ENCODE measurements at places on chromosomes 4 and X.

DNA sequence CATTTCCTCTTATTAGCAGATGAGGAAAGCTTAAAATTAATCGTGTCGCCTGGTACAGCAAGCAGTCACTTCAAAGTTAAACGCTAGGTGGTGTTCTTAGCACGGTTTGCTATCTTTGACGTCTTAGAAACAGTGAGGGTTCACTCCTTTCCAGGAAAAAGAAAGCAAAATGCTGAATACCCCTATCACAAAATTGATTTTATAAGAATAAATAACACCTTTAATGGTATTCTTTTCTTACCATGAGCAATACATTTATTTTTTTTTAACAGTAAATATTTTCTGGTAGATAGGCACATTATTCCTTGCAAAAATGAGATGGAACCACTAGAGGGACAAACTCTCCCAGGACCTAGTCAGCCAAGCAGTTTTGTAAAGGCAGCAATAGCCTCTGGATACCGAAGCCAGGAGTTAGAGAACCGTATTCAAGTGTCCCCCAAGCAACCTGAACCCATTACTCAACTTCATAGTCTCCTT lies 153.9 kb downstream of the KDR start:
- DNase-seq, result peak; percentile 84

DNA sequence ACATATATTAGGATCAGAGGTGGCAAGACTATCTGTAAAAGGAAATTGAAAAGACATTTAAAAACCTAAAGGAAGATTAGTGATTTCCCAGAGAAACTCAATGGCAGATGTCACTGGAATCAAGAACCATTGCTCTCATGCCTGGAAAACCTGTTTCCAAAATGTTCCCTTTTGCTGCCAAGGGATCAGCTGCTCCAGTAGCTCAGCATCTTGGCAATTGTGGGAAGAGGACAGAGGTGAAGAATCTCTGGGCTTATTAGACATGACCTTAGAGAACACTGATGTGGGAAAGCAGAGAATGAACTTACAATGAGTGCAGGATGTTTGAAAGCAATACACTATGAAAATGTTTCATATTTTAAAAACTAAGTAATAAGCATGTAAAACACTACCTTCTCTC lies 98.3 kb downstream of the SHROOM3 start:
- DNase-seq, result no peak

DNA sequence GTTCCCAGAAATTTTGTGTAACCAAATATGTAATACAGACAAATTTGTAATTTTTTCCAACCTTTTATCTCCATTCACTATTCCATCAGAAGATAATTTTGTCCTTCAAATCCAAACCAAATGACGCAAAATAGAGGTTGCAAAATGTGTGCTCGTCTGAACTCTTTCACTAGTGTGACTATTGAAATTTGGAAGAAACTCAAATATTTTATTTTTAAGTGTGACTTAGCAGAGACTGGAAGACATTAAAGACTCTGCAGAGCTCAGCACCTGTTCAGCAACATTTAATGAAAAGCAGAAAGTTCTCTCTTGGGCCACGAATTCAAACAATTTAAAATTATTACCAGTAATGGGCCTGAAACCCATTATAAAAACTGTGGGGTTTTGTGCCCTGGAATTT lies 30.0 kb upstream of the APELA start:
- no peak for DNase-seq

DNA sequence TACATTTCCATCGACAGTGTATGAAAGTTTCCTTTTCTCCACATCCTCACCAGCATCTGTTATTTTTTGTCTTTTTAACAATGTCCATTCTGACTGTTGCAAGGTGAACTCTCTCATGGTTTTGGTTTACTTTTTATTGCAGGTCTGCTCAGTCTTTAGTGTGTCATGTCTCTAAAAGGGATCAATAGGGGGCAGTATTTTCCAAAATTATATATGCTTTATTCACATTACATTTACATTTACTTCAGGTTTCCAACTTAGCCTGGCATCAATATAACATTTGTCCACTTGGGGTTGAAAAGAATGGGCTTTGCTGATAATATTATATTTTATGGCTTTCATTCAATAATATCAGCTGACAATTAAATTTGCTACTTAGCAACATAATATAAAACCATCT lies 265.0 kb upstream of the SLITRK2 start:
- DNase-seq, result peak; percentile 11

GRCh38 chr4:79982601-79983322 lies 90.3 kb downstream of the ANTXR2 start:
- peak; percentile 34 for DNase-seq

- no peak for DNase-seq
These were observed 55.0 kb downstream of the BEX3 start for GRCh38 chrX:103431316-103431715.

DNA sequence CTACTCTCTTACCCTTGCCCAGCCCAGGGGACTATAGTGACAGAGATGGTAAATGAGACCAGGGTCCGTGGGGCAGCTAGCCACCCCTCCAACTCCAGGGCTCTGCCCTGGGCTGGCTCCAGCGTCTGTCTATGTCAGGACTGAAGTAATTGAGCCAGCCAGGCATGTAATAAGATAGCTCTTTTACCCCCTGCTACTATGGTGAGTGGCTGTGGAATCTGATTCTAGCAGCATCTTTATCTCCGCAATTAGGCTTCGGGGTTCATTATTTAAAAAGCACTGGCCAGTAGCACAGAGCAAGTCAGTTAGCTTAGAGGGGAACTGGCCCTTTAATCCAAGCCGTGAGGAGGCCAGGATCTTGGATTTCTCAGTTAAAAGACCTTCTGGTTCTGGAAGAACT lies 123.3 kb upstream of the RAI2 start:
- DNase-seq, result no peak

GRCh38 chrX:144219035-144219434 lies 335.2 kb downstream of the UBE2NL start:
- DNase-seq, result peak; percentile 5

DNA sequence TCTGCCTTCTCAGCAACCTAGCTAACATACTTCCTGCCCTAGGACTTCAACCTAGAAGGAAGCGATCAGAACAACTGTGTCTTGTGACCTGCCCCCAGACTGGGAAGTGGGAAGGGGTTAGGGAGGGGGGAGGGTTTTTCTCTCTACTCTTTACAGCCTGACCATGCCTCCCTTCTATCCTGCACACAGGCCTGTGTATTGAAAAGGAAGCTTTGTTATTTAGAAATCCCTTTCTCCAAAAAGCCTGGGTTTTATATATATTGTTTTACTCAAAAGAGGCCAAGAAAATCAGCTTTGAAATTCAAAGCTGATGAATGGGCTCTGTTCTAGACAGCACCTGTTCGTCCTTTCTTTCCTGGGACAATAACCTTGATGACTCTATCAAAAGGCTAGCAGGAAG lies 35.2 kb upstream of the SMS start:
- no peak for DNase-seq

- no peak for DNase-seq
These were observed 23.5 kb downstream of the KLHL8 start for GRCh38 chr4:87196927-87197326.

DNA sequence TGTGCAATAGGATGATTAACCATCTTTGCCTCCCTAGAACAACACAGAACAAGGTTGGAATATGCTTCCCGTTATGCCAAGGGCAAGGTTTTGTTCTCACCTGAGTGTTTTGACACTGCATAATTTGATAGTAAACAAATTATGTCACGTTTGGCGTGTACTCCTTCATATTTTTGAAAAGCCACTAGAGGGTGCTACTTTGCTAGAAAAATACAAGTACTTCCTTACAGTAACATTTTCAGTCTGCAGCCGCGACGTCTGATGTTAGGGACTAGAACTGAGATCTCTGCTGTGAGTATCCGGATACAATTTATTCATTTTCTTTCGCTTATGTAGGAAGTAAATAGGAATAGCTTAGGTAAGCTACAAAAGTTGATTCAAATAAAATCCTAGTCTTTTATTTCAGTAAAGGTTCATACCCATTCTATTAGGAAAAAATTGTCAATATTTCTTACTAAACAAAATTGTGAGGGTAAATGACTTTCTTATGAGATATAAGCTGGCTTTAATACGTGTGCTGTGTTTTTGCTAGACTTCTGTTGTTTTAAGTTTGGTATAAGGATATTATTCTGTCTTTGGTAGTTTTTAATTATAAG lies 181.1 kb upstream of the WDFY3 start:
- DNase-seq, result peak; percentile 48

DNA sequence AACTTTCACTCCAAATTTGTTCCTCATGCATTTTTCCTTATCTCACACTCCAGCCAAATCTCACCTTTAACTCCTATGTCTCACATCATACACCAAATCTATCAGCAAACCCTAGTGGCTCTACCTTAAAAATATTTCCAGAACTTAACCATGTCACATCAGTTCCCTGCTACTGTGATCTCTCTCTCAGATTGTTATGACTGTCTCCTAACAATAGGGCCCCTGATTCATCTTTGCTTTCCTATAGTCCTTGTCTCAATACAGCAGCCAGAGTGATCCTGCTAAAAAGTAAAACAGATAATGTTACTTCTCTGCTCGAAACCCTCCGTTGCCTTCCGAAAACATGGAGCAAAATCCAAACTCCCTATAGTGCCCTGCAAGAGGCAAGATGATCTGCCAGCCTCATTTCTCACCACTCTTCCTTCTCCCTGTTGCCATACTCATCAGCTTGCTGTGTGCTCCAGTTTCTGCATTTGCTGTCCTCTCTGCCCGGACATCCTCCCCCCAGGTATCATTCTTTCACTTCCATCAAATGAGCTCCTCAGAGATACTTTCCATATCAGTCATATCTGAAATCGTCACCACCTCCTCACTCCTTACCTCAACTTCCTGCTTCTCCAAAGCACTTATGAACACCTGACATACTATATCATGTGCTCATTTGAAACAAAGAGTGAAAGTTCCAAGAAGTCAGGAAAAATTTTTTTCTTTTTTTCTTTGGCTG lies 293.4 kb upstream of the NR3C2 start:
- no peak for DNase-seq

DNA sequence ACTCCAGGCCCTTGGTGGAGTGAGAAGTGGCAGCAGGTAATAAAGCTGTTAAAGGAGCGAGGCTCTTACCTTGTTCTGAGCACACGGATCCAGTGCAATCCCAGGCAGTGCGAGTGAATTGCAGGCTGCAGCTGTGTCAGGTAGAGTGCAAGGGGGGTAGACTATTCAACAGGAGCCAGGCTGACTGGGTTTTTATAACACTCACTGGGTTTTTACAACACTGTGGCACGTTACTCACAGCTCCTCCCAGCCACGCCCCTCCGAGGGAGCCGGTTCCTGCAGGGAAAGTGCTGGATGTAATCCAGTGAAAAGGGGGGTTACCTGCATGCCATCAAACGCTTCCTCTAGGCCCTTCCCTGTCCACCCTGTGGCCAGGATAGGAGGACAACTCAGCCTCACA lies 358 bp downstream of the FGFBP1 start:
- no peak for DNase-seq

DNA sequence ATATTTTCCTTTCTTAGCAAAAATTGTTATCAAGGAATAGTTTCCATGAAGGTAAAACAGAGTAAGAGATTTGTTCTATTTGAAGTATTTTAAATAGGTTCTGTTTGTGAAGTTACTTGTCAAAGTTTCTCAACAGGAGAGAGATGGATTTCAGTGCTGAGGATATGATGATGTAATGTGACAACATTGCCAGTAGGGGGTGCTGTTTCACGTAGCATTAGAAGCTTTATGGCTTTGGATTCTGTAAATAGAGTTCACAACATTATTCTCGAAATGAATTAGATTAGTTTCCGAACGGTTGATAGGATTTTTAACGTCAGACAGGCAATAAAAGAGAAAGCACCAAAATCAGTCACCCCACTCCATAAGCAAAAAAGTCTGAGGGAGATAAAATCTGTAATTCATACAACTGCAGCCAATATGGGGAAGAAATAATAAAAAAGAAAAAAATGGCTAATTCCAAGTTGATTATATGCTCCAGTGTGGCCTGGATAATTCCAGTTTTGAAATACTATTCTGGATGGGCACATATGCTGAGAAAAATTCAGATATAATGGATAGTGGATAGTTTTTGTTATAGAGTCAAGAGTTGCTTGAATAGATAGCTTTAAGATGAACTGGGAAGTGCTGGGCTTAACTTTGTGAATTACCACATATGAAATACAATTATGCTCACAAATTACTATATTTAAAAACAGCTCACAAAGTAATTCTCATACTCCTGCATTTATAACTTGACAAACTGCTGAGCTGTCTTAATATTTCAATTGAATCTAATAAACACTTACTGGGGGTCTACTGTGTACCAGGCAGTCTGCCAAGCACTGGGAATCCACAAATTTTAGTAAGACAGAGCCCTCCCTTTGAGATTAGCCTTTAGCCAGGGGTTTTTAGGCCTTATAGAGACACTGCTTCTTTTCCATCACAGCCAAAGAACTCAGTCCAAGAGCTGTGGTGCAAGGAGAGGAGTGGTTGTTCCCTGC lies 109.1 kb downstream of the GPAT3 start:
- DNase-seq, result peak; percentile 69

DNA sequence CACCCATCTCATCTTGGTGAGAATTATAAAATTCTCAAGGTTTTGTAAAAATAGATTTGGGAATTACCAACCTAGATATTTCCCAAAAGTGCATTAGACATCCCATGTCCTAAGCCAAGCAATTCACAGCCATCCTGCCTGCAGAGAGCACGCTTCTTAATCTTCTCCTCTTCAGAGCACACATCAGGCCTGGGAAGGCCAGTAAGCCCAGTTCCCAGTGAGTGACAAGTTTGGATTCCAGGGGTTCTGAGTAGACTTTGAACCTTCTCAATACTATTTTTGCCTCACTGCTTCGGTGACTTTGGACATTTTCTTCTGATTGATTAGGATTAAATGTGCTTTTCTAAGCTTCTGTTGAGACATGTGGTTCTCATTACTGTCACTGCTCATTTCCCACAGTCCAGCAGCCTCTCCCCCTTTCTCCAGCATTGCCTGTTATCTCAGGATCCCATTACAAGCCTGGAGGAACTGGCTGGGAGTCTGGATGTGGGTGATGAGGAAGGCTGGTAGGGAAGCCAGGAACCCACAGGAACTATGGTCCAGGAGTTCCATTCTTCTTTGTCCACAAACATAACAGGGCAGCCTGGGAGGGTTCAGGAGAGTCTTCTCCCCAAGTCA lies 56.4 kb upstream of the TMEM150C start:
- DNase-seq, result no peak

DNA sequence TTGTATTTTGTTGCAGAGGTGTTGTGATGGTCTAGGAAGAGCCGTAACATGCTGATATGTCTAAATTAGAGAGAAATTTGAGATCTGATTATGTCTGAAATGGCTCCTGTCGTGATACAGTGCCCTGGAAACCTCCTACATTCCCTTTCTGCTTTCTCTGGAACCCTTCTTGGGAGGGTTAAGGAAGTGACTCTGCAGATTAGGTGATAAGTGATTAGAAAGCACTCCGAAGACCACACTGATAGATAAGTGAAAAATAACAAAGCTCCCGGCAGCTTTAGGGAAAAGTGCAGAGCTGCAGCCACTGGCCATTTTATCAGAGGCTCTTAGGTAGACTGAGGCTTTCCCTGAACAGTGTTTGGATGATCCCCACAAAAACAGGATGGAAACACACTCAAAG lies 110.6 kb downstream of the MGST2 start:
- no peak for DNase-seq

- no peak for DNase-seq
These were observed 691.5 kb downstream of the KCTD8 start for GRCh38 chr4:43757147-43757546.
